ENCODE measurements at places on chromosomes 2 and 18. TPM values are rescaled to one million over a fixed set of nuclear protein-coding genes. Genes with fewer than 3 reads are reported as not detected.

Gene SEPTIN2
- 177 TPM for total RNA-seq

DNA sequence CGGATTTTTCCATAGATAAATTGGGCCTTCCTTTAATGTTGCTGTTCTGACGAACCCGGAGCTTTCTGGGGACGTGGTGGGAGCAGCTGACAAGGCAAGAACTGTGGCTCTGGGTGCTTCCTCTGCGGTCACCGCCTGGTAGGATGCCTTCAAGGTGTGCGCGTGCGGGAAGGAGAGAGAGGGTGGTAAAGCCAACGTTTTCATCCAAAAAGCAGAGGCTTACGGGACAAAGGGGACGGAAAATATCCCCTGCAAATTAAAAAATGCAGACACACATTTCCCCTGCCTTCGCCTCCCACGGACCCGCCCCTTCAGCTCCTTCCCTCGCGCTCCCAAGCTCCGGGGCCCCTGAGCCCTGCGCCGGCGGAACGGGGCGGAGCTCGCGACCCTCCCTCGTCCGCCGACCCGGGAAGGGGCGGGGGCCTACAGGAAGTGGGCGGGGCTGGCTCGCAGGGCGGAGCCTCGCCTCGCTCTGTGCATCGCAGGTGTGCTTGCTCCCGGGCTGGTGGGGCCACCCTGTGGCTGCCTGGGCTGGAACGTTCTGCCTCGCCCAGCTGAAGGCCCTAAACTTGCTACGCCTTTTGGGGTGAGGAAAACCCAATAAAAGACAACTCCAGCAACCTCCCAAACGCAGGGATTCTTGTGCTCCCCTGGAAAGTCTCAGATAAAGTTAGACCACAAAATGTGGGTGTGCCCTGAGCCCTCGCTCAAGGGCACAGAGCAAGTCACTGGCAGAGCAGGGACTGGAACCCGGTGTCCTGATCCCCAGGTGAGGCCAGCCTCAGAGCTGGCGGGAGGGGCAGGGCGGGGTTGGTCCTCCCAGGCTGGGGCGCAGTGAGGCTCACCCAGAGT lies 25.4 kb upstream of the SLC66A3 start:
- peak; percentile 64 for ATAC-seq

- ATAC-seq = peak; percentile 36
These were observed 32.6 kb upstream of the SPAG16 start for GRCh38 chr2:213251618-213252017.

Gene GAD1
- total RNA-seq = 1.1 TPM

DNA sequence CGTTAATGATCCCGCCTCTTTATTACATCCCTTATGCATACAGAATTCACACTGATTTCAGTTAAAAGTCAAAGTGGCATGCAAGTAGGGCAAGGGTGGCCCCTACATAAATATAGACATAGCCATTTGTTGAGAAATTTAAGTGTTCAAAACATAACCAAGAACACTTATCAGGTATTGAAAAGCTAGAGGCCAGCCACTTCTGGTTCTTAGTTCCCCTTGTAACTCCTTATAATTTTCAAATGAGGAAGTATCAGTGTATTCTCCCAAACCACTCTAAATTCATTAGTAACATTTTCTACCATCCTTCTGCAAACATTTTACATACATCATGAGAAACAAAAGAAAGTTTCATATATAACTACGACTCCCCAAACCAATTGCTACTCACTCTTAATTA lies 5.8 kb upstream of the ARL5A start:
- no peak for ATAC-seq

GRCh38 chr2:210555555-210555954 lies 844 bp upstream of the CPS1 start:
- no peak for ATAC-seq

DNA sequence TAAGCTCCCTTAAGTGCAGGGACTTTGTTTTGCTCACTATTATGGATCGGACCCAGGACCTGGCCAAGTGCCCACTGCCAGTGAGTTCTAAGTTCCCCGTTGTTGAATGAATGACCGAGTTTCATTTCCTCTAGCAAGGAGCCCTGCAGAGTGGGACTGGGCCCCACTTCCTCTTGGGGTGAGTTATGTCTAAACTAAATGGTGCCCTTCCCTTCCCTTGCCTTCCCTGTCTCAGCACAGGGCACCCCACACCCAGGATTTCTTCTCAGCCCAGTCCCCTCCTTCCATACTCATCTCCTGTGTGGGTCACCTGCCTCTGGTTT lies 195.3 kb upstream of the HS6ST1 start:
- ATAC-seq = peak; percentile 47

GRCh38 chr18:59871711-59872362 lies 28.0 kb upstream of the PMAIP1 start:
- no peak for ATAC-seq

GRCh38 chr2:127270663-127271062 lies 23.3 kb downstream of the ERCC3 start:
- ATAC-seq = no peak

Gene GDF7
- 0.32 TPM for total RNA-seq

Gene PDE1A
- 1.2 TPM for total RNA-seq

DNA sequence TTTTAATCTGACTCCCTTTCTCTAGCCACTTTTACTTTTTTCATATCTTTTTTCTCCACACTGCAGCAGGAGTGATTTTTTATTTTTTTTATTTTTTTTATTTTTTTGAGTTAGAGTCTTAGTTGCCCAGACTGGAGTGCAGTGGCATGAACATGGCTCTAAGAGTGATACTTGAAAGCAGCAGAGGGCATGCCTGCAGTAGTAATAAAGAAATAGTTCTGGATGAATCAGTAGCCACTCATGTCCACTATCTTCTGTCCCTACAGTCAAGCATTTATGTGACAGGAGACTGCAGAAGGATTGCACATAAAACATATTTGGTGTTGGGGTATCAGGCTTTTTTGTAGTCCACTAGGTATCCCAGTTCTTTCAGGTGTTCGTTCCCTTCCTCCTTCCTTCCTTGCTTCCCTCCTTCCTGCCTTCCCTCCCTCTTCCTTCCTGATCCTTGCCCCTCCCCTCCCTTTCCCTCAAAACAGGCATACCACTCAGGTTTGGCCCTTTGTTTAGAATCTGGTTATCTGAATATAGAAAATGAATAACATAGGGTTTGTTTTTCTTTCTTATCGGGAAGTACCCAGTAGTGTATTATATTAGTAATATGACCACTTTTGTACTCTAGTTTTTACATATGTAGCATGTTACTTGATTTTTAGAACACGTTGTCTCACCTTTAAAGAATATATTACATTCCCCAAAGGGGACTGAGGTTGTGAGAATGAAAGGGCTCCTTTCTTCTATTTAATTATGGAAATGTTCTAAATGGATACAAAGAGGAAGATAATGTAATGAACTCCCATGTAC lies 23.5 kb downstream of the MIB1 start:
- no peak for ATAC-seq

DNA sequence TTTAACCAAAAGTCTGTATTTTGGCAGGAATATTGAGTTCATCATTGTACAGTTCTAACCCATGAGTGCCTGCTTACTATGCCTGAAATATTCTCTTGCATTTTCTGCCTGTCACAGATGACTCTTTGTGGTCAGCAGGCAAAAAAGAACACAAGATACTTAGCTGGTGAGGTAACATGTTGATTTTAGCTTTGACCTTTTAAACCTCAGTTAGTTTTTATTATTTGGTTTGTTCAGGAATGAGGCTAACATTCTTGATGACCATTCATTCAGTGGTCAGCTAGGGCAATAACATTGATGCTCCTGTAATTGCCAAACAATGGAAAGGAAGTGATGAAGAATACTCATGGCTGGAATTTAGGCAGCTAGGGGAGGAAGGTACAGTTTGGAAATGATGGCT lies 491.2 kb downstream of the PIK3C3 start:
- ATAC-seq = no peak

GRCh38 chr2:240512666-240513535 lies 44.9 kb downstream of the ANKMY1 start:
- no peak for ATAC-seq

GRCh38 chr2:19488009-19488691 lies 129.7 kb upstream of the OSR1 start:
- ATAC-seq = peak; percentile 88

Gene TLX2
- not detected for total RNA-seq

- no peak for ATAC-seq
These were observed 1.1 kb upstream of the SEH1L start for GRCh38 chr18:12946549-12947284.

Data from esophagus mucosa (tissue), 1 donor.